Chondrocyte (in vitro differentiated cells): ENCODE measurements at places on chromosomes 6 and 20. TPM values are rescaled to one million over a fixed set of nuclear protein-coding genes. Genes with fewer than 3 reads are reported as not detected.

CRIP3 gene
- total RNA-seq = 0.47 to 0.94 TPM (median 0.72 TPM) in 3 replicates

LST1 gene
- total RNA-seq = not detected in 3 replicates

POLR1C gene
- total RNA-seq = 19.3 to 28.2 TPM (median 20.1 TPM) in 3 replicates

CAP2 gene
- total RNA-seq = 76.6 to 90.4 TPM (median 86.1 TPM) in 3 replicates

MAN1A1 gene
- 6.9 to 16.3 TPM (median 7.2 TPM) in 3 replicates for total RNA-seq

ZSCAN23 gene
- total RNA-seq = 2.1 to 3.5 TPM (median 3.3 TPM) in 3 replicates

KCNK17 gene
- not detected in 3 replicates for total RNA-seq

KLHDC3 gene
- total RNA-seq = 66.3 to 96.9 TPM (median 90.3 TPM) in 3 replicates

SLC17A1 gene
- not detected in 3 replicates for total RNA-seq

PGBD1 gene
- total RNA-seq = 7.6 to 9.9 TPM (median 8.5 TPM) in 3 replicates

TSBP1 gene
- not detected in 3 replicates for total RNA-seq

SCRT2 gene
- total RNA-seq = not detected in 3 replicates

C2 gene
- total RNA-seq = 0.52 to 1.5 TPM (median 0.56 TPM) in 3 replicates

C6orf120 gene
- 27.0 to 29.0 TPM (median 28.6 TPM) in 3 replicates for total RNA-seq

VNN1 gene
- total RNA-seq = not detected in 3 replicates

RIMS4 gene
- total RNA-seq = 1.4 to 2.1 TPM (median 1.7 TPM) in 3 replicates

TMEM217 gene
- total RNA-seq = 1.8 to 4.5 TPM (median 4.0 TPM) in 3 replicates

MICB gene
- 7.8 to 9.4 TPM (median 9.0 TPM) in 3 replicates for total RNA-seq

PLEKHG1 gene
- 0.87 to 3.7 TPM (median 1.8 TPM) in 3 replicates for total RNA-seq

EYS gene
- total RNA-seq = not detected in 3 replicates

MLIP gene
- 1.5 TPM in 1 of 3 replicates, not detected in the others for total RNA-seq

GFRA4 gene
- total RNA-seq = not detected in 3 replicates

TPX2 gene
- total RNA-seq = 20.2 to 51.0 TPM (median 49.6 TPM) in 3 replicates

HLA-G gene
- 0.30 to 0.46 TPM in 2 of 3 replicates, not detected in the other for total RNA-seq

SIRPD gene
- total RNA-seq = not detected in 3 replicates

BMP7 gene
- total RNA-seq = not detected in 3 replicates

ISM1 gene
- 0.31 to 1.2 TPM (median 0.97 TPM) in 3 replicates for total RNA-seq

LRFN2 gene
- 0.05 TPM in 1 of 3 replicates, not detected in the others for total RNA-seq

PRICKLE4 gene
- total RNA-seq = 3.1 to 5.9 TPM (median 3.6 TPM) in 3 replicates

CLVS2 gene
- not detected in 3 replicates for total RNA-seq

ZNF165 gene
- total RNA-seq = 0.25 to 0.39 TPM (median 0.26 TPM) in 3 replicates
